HCEC 1CT (cell line): ENCODE measurements at places on chromosomes 2 and 18.

DNA sequence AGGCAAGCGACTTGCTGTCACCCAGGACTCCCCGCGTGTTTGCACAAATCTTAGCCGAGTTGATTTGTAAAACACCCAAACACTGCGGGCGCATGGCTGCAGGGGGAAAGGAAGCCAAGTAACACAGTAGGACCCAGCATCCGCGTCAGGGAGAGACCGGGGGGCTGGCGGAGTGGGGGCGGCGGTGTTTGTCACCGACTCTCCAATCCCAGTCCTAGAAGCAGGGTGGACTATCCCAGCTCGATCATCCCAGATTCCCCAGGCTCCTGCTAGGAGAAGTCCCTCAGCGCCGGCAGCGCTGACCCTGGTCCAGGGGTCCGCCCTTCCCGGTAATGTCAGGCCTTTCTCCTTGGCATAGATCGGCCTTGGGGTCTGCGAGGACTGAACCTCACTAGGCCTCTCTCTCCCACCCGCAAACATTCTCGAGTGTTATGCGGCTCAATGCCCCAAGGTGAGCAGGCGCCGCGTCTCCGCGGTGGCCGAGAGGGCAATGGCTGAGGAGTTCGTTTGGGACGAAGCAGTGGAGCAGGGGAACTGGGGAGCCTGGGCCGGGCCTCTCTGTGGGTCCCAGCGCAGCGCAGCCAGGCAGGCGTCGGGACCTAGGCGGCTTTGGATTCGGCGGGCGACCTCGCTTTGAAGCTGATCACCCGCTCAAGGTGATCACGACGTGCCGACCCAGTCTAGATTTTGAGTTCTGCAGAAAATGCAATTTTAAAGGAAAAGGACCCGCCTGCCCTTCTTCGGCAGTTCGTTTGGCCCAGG, 1.5 kb upstream of the GDF7 start:
- DNase-seq, result no peak

- no peak for DNase-seq
Observed at GRCh38 chr2:215681799-215682596, 246.1 kb upstream of the FN1 start.

DNA sequence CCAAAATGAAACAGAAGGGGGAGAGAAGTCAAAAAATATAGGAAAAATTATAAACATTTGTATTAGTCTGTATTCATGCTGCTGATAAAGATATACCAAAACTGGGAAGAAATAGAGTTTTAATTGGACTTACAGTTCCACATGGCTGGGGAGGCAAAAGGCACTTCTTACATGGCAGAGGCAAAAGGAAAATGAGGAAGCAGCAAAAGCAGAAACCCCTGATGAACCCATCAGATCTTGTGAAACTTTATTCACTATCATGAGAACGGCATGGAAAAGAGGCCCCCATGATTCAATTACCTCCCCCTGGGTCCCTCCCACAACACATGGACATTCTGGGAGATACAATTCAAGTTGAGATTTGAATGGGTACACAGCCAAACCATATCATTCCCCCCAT, 79.1 kb downstream of the ZRANB3 start:
- no peak for DNase-seq

- DNase-seq, result no peak
Observed at GRCh38 chr18:51811883-51812282, 528.1 kb upstream of the DCC start.

- DNase-seq, result no peak
Observed at GRCh38 chr18:32048507-32049091, 30.0 kb downstream of the RNF125 start.
